ENCODE measurements at places on chromosomes 5 and 9.
A peak's percentile ranks its signal among the peaks of the same experiment; 100 is the strongest.

GRCh38 chr5:167271081-167271480, 1020.4 kb upstream of the WWC1 start:
- DNase-seq: no peak

DNA sequence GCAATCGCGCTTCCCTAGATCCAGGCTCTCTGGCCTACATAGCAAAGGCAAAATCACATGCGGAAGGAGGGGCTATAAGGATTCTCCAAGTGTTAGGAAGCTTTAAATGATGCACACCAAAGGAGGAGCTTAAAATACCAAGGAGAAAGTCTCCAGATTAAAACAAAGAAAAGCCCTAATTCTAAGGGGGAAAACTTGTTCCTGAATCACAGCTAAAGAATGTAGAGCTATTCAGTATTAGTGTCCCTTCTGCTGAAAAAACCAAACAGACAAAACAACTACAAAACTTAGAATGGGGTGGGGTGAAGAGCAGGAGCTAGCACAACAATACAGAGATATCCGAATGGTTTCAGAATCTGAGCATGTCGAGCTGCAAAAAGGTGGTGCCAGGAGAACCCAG, 213.7 kb downstream of the DCP2 start:
- DNase-seq: no peak

DNA sequence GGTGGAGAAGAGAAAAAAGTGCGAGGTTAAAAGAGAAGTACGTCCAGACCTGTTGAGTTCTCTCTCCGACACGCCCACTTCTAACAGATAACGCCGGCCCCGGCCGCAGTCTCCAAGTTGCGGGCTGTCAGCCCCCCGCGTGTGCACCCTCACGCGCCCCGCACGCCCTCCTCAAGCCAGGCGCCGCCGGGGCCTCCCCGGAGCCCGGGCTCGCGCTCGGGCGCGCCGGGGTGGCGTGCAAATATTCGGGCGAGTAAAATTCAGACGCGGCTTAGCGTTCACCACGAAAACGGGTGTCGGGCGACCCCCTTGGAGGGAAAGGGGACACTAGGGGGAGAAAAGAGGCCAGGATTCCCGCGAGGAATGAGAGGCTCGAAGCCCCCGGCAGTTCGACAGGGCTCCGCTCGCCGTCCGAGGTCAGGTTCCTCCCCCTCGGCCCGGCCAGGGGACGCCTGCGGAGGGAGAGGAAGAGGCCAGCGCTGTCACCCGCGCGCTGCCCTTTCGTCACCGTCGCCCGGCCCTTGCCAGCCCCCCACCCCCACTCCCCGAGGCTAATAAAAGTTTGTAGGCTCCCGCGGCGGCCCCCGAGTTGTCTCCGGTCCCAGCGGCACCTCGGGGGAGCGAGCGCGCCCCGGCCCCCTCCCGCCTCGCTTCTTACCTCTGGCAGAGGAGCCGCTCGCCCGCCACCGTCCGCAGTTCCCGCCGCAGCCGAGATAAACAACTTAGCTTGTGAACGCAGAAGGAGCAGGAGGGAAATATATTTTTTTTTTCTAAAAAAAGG, 743 bp downstream of the NR3C1 start:
- no peak for DNase-seq

- peak; percentile 49 for DNase-seq
Measured at GRCh38 chr9:85610074-85610860, 131.5 kb downstream of the AGTPBP1 start.

- DNase-seq: no peak
Measured at GRCh38 chr9:132783006-132783405, 95.1 kb downstream of the AK8 start.

- no peak for DNase-seq
Measured at GRCh38 chr9:77005216-77005615, 14.2 kb upstream of the FOXB2 start.

- no peak for DNase-seq
Measured at GRCh38 chr9:134981829-134982228, 64.1 kb upstream of the FCN1 start.

- no peak for DNase-seq
Measured at GRCh38 chr9:17744786-17745185, 165.9 kb downstream of the SH3GL2 start.

DNA sequence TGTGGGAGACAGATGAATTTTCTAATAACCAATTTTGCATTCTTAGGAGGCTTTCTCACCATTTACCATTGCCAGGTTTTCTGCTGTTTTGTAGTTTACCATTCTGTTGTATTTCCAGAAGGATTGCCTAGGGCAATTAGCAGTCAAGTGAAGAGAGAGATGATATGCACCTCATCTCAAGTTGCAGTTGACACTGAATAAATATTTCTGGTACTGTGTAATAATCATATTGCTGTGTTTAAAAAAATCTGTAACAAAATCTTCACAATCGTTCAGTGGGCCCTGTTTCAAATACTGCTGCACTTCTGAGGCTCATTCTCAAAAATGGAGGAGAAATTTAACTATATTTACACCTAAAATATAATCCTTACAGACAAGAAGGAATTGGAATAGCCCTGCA, 706.1 kb upstream of the PTPRD start:
- no peak for DNase-seq

- DNase-seq: peak; percentile 75
Measured at GRCh38 chr9:109817846-109818472, 38.0 kb downstream of the PALM2AKAP2 start.

DNA sequence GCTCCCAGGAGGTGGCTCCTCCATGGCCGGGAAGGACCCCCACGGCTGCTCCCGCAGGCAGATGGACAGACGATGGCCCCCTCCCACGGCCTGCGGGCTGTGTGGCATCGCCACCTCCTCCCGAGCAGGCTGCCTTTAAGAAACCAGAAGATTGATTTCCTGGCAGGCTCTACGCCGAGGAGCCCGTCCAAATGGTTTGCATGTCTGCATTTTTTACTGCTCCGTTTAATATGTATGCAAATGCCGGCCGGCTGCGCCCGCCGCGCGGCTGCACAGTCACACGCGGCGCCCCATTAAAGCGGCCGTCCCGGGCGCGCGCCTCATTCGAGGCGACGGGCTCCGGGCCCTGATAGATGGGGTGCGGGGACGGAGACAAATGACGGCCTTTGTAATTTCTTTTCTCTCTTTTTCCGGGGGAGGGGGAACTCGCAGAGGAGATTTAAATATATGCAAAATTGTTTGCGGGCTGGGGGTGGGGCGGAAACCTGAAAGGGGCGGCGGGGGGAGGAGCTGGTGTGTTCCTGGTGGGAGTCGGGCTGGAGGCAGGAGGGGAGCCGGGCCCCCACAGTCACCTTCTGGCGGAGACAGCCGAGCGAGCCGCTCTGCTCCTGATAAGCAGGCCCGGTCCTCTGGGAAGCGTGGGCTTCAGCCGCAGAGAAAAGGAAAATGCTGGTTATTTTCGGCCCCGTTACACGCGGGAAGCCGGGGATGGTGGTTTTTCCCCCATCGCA, 158.7 kb upstream of the IER5L start:
- no peak for DNase-seq

DNA sequence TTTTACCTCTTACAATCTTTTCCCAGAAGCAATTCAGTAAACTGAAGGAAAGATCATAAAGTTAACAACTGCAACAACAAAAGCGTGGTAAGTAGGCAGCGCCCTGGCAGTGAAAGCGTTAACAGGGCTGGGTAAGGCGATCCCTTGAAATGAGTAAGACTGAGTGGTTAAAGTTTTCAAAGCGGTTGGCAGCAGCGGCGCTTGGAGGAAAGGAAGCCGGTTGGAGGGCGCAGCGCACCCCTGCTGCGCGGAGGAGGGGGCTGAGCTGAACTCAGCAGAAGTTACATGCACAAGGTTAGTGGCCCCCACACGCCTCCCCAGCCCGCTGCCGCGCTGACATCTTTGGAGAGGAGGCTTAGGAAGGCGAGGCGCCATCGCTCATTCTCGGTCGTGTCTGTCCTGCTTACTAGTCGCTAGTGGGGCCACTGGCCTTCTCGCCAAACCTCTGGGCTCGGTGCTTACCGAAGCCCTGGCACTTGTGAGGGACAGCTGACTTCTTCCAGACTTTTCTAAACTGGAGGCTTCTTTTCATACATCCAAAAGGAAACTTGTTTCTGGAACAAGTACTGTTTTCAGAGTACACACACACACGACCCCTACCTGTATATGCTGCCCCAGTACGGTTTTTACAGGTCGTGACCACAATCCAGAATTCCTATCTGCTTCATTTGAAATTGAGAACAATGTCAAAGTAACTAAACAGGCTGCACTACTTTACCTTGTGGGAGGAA, at the start of gene SH3RF2:
Gene SH3RF2, plus strand, starts transcription at position 178 of the 731 bp plus-strand sequence. CDS start 1,351 bp downstream, outside the sequence.
- no peak for DNase-seq

Data from COR-L47 (cell line).